Astrocyte of the cerebellum (primary cell): ENCODE measurements at places on chromosomes 6 and 20.
A peak's percentile ranks its signal among the peaks of the same experiment; 100 is the strongest.

DNA sequence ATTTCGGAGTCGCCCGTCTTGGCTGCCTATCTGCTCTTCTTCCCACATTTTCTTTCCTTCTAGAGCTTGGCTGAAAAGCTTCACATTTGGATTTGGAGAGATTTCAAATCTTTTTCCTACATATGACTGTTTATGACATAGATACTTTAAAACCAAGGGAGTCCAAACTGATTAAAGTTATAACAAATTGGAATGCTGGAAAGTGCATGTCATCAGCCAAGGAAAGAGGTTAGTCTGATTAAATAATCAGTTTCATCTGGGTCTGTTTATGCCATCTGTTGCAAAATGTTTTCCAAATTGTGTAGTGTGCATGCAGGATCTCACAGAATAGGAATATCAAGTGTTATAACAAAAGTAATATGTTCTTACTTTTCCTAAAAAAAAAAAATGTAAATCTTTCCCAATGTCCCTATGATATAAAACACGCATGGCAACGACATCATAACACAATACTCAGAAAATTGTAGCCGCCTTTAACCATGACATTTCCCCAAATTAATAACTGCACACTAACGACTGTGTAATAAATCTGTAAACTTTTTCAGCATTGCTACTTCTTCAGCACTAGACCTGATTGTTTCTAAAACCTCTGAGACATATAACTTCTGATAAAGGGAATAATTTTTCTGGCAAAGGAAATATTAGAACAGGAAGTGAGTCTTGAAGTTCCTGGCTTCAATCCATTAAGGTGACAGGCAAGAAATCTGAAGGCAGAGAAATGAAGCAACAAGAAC is 230.2 kb upstream of the FOXQ1 start:
- DNase-seq, result no peak

- DNase-seq, result no peak
Measured at GRCh38 chr6:149435919-149436586, 36.0 kb downstream of the SUMO4 start.

DNA sequence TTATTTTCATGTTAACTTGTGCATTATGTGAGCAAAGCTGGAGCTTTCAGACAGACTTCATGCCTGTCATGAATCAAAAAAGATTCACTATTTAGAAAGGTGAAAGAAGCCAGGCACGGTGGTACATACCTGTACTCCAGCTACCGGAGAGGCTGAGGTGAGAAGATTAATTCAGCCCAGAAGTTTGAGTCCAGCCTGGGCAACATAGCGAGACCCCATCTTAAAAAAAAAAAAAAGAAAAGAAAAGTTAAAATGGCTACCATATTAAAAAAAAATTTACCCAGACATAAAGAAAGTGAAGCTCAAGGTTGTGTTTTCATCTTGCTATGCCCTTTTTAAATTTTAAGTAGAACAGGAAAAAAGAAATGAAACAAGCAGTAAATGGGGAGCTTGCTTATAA is 889 bp downstream of the CASS4 start:
- DNase-seq, result no peak

- DNase-seq, result no peak
Measured at GRCh38 chr6:158191761-158192160, 23.6 kb downstream of the GTF2H5 start.

DNA sequence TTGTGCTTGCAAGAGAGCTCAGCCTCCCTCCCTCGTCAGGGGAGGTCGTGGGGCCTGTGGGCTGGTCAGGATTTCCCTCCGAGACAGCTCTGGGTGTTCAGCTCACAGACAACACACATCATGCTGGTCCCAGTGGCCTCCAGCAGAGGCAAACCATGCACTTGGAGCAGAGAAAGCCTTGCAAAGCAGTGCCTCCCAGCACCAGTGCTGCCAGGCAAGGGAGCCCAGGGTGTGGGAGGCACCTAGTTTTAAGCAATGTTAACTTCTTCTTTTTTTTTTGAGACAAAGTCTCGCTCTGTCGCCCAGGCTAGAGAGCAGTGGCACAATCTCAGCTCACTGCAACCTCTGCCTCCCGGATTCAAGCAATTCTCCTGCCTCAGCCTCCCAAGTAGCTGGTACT is 34.0 kb upstream of the INSM1 start:
- no peak for DNase-seq

GRCh38 chr20:3203315-3204123 is 963 bp downstream of the DDRGK1 start:
- DNase-seq, result no peak

GRCh38 chr20:57470212-57470522 is 54.8 kb downstream of the CTCFL start:
- DNase-seq, result no peak

DNA sequence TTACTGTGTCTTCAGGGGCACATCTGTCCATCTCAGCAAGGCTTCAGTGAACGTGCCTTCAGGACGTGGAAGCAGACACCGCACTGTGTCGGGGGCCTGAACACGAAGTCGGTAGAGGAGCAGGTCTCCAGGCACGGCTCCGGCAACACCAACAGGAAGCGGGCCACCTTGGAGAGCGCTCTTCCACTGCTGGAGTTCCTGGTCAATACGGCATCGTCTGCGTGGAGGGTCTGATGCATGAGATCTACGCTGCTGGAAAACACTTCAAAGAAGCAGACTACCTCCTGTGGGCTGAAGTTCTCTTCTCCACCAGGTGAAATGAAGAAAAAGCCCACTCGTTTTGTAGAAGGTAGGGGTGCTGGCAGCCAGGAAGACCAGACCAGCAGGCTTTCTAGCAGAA is 69.3 kb upstream of the SLCO4A1 start:
- DNase-seq, result no peak

- no peak for DNase-seq
Measured at GRCh38 chr20:38892091-38892981, 33.9 kb upstream of the FAM83D start.

DNA sequence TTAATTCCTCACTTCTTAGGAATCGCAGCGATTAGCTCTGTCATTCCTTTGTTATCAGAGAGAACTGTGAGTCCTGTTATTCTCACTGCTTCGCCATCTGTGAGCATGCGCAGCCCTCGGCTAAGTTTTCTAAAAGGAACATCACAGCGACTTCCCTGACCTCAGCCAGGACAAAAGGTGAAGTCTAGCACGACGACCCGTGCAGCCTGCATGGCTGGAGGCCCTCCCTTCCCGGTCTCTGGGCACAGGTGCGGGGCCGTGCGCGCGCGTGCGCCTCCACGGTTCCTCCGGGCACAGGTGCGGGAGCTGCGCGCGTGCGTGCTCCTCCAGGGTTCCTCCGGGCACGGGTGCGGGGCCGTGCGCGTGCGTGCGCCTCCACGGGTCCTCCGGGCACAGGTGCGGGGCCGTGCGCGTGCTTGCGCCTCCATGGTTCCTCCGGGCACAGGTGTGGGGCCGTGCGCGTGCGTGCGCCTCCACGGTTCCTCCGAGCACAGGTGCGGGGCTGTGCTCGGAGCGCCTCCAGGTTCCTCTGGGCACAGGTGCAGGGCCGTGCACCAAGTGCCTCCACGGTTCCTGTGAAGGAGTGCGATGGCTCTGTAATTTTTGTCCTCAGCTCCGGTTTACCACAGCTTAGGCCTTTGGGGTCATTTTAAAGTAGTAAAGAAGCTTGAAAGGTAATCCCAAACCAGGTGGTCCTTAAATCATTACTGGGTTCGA is 212.3 kb downstream of the ERMARD start:
- no peak for DNase-seq

- no peak for DNase-seq
Measured at GRCh38 chr20:60477958-60478357, 519.7 kb downstream of the CDH26 start.

- DNase-seq, result no peak
Measured at GRCh38 chr20:42963796-42964195, 225.9 kb downstream of the PTPRT start.

GRCh38 chr6:2818593-2818992 is 23.1 kb downstream of the SERPINB1 start:
- no peak for DNase-seq

GRCh38 chr6:12275107-12275506 is 15.1 kb upstream of the EDN1 start:
- DNase-seq, result no peak

DNA sequence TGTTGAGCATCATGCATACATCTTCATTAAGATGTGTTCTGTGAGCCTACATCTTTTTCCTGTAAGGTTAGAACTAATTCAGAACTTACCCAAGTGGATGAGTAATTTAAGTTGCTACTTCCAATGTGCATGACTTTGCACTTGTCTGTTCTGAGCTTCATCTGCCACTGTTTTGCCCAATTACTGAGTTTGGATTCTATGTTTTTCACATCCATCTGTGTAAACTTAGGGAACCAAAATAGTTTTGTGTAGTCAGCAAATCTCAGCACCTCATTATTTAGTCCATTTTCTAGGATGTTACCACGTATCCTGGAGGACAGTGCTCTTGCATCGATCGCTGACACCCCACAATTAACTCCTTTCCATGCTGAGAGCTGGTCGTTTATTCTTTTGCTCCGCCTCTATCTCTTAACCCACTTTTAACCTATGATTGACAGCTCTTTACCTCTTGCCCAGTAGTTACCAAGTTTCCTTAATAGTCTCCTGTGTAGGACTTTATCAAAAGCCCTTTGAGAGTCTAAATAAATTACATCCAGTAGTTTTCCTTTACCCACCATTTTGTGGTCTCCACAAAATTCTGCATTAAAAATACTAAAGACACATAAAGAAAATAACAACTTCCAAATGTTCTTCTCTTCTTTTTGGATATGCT is 44.2 kb upstream of the CITED2 start:
- no peak for DNase-seq

DNA sequence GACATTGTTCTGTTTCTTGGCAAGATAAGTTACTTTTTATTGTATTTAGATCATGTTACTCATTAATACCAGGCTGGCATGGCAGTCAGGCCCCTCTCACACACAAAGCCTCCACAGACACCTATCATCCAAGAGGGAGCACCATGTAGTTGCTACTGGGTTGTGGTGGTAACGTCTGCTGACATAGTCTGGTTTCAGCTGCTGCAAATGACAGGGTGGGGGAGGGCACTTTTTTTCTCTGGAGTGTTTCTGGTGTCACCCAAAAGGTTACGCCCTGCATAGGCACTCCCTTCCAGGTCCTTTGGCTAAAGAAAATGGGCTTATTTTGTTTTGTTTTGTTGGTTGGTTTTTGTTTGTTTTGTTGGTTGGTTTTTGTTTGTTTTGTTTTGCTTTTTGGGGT is 236.4 kb upstream of the RIMS1 start:
- no peak for DNase-seq

GRCh38 chr6:39051399-39052122 is 3.0 kb downstream of the GLP1R start:
- no peak for DNase-seq

- no peak for DNase-seq
Measured at GRCh38 chr6:80440496-80441115, 334.1 kb downstream of the BCKDHB start.

DNA sequence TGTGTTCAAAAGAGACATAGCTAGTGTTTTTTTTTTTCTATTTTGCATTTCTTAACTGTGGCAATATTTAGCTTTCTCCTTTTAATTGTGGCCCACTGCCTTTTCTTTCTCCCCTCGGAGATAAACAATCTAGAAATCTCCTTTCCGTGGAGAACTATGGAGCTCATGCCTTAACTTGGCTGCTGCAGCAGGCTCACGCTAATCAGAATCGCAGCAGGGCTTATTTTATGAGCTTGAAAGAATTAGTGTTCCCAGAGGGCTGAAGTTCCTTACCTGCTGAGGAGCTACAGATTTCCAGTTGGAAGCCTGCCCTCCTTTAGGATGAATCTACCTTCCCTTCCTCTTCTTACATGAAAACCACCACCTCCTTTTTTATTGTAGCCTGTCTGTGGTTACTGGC is 35.6 kb downstream of the CTNNBL1 start:
- no peak for DNase-seq

- no peak for DNase-seq
Measured at GRCh38 chr20:45095805-45096238, 5.1 kb downstream of the KCNS1 start.

DNA sequence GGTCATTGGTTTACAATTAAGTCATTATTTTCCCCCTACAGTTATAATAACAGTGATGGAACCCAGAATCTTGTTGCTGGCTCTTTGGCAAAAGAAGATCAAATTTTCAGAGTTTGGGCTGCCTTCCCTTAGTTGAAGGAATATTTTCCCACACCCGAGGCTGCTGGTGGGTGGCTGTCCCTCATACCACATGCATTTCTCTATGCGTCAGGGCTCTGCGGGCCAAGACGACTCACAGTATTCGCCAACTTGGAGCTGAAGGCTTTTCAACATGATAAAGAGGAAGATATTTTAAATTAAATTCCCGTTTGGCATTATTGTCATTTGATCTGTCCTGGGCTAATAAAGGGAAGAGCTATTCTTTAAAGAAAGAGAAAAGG is 102.2 kb upstream of the SASH1 start:
- DNase-seq, result peak; percentile 28

- DNase-seq, result no peak
Measured at GRCh38 chr20:19741924-19742323, 16.1 kb upstream of the RIN2 start.

GRCh38 chr6:169316651-169317050 is 63.0 kb upstream of the THBS2 start:
- no peak for DNase-seq

- no peak for DNase-seq
Measured at GRCh38 chr6:130203370-130203769, 19.4 kb downstream of the SAMD3 start.

- no peak for DNase-seq
Measured at GRCh38 chr6:81755551-81755950, 3.1 kb upstream of the TENT5A start.

GRCh38 chr6:42498473-42499128 is 46.9 kb upstream of the TRERF1 start:
- DNase-seq, result no peak

DNA sequence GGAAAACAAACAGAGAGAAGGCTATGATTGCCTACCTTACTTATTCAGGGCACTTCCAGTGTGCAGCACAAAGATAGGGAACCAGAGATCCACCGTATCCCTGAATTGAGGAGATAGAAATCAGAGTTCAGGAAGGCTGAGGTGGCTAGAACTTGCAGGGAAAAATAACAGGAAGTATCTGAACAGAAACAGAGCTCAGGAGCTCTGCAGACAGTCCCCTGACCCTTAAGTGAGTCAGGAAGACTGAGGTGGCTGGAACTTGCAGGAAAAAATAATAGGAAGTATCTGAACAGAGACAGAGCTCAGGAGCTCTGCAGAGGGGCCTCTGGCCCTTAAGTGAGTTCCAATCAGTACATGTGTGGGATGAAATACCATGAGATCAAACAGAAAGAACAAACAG is 65.4 kb downstream of the RPRD1B start:
- DNase-seq, result no peak

GRCh38 chr6:84756466-84756865 is 7.9 kb downstream of the TBX18 start:
- no peak for DNase-seq

DNA sequence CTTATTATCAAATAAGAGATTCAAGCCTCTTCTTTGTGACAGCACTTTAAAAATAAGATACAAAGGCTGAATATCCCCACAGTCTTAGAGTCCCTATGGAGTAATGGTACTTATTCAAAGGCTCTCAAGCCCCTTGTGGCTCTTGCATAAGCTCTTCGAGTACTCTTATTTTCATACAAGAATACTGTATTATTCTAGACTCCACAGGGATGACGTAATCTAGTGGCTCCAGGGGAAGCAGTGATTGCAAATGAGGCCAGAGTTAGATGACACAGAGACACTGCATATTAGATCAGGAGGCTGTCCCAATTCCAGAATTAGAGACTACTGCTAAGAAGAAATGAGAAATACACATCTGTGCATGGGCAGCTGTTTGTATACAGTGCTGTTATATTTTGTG is 1195.9 kb upstream of the MAP3K7 start:
- DNase-seq, result no peak

GRCh38 chr6:142945049-142945445 is at the start of gene HIVEP2:
TSS of gene HIVEP2 (minus strand) at chr6:142945176. CDS start at chr6:142774738, 170,438 bp downstream.
- no peak for DNase-seq
